ENCODE measurements at places on chromosomes 1 and 21. TPM values are rescaled to one million over a fixed set of nuclear protein-coding genes. Genes with fewer than 3 reads are reported as not detected.

The B3GALNT2 gene
- total RNA-seq, result 71.7 TPM

The DYNLT4 gene
- total RNA-seq, result not detected

The MXRA8 gene
- total RNA-seq, result 196 TPM

The SPATA6 gene
- 25.5 TPM for total RNA-seq

The ABCB10 gene
- total RNA-seq, result 29.4 TPM

The RXFP4 gene
- total RNA-seq, result 6.3 TPM

The IGSF9 gene
- total RNA-seq, result 3.4 TPM

The AADACL4 gene
- not detected for total RNA-seq

The KRTAP10-4 gene
- 4.8 TPM for total RNA-seq

The CASZ1 gene
- 3.9 TPM for total RNA-seq

The CR1L gene
- not detected for total RNA-seq

The CD52 gene
- not detected for total RNA-seq

All from umbilical cord (tissue), 2 donors.